Stimulated activated CD4-positive, alpha-beta T cell treated with anti-CD3 and anti-CD28 coated beads, Interleukin-1b, Interleukin-23, amount 100 ng/mL, for 1 hour (primary cell): ENCODE measurements at places on chromosomes 5 and 9.

- no peak for DNase-seq
These were observed 361.8 kb downstream of the KDM4C start for GRCh38 chr9:7119612-7120011.

DNA sequence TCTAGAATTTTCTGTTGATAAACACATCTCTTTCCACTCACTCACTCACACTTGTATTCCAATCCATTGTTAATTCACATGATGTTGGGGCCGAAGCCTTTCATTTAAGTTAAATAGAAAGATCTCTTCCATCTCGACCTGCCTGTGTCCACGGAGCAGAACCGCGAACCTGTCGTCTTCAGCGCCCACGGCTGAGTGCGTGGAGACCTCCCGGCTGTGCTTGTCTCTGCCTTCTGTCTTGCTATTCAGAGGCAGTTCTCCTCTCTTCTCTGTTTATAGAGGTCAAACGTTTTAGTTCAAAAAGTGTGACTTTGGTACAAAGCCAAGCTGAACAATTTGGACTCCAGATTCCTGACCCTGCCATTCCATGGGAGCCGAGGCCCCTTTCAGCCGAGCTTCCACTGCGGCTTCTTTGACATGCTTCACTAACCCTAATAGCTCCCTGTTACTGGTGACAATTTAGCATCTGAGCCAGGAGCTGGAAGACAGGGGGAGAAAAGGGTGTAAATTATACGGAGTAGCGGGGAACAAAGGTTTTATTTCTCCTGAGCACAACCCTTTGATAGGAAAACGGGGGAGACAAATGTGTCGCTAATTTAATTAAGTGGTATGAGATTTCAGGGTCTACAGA, 314.4 kb upstream of the IRX4 start:
- no peak for DNase-seq

GRCh38 chr5:155008669-155009068, 4.9 kb upstream of the KIF4B start:
- DNase-seq = no peak

DNA sequence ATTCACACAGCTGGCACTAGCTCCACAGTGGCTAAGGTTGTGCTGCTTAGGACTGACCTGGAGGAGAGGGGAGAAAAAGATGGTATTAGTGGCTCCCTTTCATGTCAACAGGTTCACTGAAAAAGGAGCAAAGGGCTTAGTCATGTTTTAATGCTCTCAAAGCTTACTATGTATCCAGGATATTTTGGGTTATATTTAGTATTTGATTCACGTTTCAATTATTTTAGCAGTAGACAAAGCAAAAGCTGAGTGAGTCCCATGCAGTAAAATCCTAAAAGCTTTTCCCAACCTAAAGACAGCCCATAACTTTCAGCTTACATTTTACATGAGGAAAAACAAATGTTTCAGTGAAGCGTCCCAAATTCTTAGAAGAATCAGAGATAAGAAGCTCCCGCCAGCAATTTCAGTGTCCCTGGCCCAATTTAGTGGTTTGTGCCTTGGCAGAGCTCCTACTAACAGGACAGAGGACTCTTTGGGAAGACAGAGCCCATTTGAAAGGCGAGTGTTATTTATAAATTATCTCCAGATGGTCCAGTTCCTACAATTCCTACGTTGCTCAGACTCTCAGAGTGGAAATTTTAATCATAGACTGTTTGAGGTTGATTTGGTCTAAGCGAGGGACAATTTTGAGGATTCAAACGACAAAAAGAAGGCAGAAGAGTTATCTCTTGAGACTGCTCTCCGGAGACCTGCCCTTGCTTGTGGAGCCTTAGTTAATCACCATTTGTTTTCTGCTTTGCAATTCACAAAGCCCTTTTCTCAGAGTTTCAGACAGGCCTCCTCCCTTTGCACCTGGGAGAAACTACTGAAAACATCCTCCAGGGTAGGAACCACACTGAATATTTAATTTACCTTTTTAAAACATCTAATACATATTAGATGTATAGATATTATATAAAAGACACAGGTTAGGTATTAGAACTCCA, 225.0 kb upstream of the ANKRD55 start:
- no peak for DNase-seq

GRCh38 chr5:116375926-116376325, 198.7 kb downstream of the SEMA6A start:
- no peak for DNase-seq
